Activated naive CD8-positive, alpha-beta T cell treated with anti-CD3 and anti-CD28 coated beads, Interleukin-2, amount 50 U/mL, for 24 hours (primary cell): ENCODE measurements at places on chromosomes 7 and 10.
A peak's percentile ranks its signal among the peaks of the same experiment; 100 is the strongest.

DNA sequence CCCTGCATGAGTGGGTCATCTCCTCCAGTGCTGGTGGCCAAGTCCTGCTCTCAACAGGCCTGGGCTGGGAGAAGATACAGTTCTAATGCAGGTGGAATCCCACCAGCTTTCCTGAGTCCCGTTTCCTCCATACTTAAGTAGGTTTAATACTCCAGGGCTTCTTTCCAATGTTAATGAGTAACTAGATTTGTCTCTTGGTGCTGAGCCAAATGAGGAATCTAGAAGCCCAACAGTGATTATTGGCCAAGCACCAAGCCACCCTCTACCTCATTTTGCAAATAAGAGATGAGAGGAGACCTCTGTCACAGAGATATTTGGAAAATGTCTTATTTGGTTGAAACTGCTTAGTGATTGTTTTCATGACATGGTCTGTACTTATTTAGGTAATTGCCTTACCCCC lies 37.1 kb downstream of the STARD3NL start:
- no peak for DNase-seq

GRCh38 chr10:76405922-76406321 lies 974.5 kb downstream of the LRMDA start:
- DNase-seq: no peak

- DNase-seq: no peak
Measured at GRCh38 chr10:69657430-69657829, 27.4 kb downstream of the FAM241B start.

- DNase-seq: no peak
Measured at GRCh38 chr7:126723966-126724544, 528.7 kb downstream of the GRM8 start.

DNA sequence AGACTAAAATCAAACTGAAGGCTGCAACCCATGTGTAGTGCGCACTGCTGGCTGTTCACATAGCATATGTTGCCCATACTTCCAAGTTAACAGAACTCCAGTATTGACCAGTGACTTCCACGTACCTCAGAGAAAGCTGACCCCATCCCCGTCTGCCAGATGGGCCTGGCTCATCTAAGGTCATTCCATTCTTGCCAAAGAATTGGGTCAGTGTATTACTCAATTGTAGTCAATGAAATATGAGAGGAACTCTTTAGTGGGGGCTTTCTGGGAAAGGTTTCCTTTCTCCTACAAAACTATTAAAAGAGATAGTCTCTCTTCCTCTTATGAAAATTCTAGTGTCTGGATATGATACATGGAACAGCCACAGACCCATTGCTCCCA lies 238.6 kb downstream of the COBL start:
- DNase-seq: no peak

DNA sequence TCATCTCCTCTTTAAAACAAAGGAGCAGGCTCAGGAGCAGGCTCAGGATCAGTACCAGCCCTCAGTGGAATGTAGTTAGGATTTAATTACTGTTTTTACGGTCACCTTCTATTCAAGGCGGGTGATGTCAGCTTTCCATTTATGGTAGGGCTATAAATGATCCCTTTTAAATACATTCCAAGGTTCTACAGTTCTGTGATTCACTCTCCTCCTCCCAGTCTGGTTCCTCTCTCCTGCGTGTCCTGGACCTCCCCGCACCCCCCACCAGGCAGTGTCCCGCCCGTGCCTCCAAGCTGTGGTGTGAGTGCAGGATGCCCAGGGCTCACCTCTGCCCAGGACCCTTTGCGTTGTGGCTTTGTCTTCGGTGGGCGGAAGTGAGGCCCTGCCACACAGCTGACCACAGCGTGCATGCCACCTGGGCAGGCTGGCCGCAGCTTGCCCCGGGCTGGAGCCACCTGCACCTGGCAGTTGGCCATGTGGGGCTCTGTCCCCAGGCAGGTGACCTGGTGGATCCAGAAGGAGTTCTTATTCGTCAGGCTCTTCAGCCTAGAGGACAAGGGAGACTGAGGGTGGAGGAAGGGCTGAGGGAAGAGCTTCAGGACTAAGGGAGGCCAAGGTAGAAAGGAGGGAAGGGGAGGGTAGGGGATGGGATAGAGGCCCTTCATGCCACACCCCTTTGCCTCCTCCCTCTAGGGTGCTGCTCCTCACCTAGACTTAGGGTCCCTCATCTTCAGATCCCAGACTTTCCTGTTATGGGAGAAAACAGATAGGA lies 9.1 kb downstream of the LOXL4 start:
- no peak for DNase-seq

DNA sequence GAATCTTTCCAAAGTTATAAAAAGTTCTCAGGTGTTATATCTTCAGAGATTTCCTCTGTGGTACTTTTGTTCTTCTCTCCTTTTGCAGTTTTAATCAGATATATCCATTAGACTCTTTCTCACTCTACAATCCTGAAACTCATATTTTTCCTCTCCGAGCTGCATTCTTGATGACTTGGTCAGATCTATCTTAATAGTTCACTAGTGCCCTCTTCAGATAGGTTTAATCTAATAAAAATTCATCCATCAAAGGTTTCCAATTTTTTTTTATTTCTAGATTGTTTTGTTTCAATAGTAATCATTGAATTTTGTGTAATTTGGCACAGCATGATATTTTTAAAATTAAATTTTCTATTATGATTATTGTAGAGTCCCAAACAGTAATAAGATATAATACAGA lies 21.8 kb upstream of the DGKB start:
- DNase-seq: no peak

DNA sequence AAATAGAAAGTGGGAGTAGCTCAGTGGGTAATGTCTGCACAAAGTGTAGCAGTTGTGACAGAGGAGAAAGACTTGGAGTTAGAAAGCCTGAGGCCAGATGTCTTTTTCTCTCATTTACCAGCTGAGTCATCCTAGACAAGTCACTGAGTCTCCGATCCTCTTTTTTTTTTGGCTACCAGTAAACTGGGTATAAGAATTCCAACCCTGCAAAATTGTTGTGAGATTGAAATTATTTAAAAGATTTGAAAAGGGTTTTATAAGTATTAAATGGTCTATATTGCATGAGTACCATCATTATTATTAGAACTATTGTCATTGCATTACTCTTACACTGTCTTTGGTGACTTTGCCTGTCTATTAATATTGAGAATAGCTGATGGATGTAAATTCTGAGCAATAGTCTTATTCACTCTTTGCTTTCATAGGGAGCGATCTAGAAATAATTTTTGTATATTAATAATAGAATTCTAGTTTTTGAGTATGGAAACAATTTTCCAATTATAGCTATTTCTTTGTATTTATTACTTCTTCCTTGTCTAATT lies 74.0 kb downstream of the ARID5B start:
- DNase-seq: no peak

- DNase-seq: no peak
Measured at GRCh38 chr7:147423875-147424274, 1166.7 kb upstream of the C7orf33 start.

DNA sequence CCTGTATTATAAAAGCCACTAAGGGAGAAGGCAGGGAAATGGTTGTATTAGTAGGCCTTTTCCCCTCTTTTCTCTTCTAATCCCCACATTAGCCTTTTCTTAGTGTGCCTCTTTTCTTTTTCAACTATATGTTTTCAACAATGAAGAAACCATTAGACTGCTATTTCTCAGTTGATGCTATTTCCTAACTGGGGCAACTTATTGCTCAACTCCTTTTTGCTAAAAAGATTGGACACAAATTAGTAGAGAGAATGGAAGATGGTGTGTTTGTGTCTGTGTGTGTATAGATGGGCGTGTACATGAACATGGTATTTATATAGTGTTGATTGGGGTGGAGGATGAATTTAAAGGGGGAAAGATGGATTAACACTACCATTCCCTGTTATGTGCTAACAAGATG lies 28.4 kb downstream of the TBC1D12 start:
- no peak for DNase-seq

DNA sequence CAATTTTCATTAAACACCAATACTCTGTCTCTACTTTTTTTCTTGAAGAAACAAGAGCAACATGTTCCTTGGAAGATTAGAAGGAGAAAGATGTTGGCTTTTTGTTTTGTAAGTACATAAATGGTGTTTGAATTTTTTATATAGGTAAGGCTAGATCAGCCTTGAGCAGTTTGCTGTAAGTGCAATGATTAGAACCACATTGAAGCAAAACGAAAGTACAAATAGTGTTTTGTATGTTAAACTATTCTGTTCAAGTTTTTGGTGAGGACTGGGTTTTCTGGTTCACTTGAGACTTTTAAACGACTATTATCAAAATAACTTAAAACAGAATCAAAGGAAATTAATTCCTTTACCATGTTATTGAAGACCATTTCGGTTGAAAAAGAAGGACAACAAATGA lies 162.9 kb upstream of the NRP1 start:
- DNase-seq: no peak

DNA sequence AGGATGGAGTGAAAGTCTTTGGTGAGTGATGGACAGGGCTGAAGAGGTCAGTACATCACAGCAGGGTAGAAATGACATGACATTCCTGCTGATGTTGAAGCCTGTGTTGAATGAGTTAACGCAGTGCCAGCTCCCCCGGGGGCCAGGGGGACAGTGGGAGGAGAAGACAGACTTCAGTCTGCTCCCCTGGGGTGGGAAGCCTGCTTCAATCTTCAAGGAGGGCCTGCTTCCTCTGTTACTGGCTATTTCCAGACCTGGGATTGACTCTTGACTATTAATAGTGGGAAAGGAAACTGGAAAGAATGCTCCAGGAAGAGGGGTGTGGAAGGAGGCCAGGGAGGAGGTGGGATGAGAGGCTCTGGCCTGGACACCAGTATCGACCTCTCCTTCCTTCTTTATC lies 27.2 kb downstream of the PODXL start:
- DNase-seq: no peak

DNA sequence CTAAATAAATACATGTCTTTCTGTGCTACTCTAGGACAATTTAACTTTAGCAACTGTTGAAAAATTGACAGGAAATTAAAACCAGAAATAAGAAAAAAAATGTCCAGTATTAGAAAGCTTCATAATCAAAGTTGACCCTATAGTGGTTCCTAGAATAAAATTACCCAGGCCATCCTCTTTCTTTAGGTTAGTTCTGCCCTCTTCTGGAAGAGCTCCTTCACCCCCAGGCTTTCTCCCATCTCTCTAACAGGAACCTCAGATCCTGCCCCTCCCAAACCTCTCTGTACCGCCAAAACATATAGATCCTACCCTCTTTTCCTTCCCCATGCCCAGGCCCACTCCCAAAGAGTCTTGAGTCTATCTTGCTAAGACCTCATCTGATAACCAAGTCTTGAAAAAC lies 159.4 kb upstream of the CDK1 start:
- no peak for DNase-seq

DNA sequence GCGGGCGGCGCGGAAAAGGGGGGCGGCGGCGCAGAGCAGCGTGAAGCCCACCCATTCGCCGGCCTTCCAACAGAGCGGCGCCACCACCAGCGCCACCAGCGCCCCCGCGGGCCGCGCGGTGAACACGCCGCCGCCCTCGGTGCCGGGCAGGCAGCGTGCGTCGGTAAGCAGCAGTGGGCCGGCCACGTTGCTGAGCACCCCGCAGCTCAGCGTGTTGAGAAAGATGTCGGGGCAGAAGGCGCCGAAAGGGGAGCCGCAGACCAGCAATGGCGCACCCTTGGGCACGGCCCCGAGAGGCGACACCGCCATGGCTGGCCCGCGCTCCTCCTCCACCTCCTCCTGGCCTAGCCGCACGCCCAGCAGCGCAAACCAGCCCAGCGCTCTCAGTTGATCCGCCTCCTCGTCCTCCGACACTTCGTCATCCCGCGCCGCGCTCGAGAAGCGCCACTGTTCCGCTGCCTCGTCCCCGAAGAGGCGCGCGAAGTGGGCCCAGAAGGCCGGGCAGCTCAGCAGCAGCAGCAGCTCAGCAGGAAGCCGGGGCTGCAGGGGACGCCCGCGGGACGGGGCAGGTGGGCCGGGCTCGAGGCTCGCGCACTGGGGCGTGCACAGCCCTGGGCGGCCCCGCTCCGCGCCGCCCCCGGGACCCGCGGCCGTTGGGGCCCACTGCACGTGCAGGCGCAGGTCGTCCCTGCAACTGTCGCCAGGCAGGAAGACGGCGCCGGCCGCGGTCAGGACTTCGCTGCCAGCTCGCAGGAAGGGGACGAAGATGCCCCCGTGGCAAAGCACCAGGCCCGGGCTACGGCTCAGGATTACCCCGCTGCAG lies 623 bp downstream of the TYSND1 start:
- DNase-seq: peak; percentile 72

- DNase-seq: no peak
Measured at GRCh38 chr10:125294109-125294508, 133.7 kb upstream of the CTBP2 start.

GRCh38 chr7:130994378-130995115 lies 260.5 kb upstream of the KLF14 start:
- DNase-seq: no peak

DNA sequence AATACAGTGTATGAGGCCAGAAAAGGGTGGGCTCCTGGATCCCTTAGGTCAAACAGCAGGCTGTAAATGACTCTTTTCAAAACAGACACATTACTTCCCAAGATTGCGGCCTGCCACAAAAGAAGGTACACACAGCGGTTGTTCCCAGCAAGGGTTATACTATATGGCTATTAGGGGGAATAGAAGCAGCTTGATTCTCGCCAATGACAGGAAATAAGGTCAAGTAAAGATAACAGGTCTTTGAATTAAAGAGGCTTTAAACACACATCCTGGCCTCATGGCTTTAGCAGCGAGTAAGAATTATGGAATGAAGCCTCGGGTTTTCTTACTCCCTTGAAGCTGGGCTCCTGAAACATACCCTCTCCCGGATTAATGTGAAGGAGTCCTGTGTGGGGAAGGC lies 58.3 kb downstream of the CYP26A1 start:
- DNase-seq: no peak

DNA sequence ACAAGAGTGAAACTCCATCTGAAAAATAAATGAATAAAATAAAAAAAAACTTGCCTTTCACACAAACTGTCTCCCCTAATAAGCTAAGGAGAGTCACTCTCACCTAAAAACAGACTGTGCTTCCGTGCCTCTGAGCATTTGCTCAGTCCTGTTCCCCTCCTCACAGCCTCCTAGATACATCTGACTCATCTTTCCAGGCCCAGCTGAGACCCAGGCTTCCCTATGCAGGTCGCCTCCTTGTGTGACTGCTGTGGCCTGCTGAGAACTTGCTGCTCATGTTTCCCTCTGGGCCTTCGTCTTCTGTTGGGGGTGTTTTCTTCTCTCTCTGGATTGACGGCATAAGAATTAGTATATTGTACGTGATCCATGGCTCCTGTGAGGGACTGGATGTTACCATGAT lies 777.7 kb downstream of the LRMDA start:
- DNase-seq: no peak

DNA sequence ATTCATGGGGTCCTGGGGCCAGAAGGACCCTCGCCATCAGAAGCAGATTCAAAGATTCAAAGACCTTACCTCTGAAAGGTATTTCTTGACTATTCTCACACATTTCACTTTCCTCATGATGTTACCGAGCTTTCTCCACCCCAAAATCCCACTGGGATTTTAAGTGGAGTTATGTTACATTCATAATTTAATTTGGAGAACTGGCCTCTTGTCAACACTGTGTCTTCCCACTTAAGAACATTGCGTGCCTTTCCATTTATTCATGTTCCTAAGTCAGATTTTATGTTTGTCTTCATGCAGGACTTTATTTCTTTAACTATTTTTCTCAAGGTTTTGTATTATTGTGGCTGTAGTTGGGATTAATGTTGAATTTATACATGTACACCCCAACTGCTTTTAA lies 123.5 kb upstream of the BMPER start:
- DNase-seq: no peak
